ENCODE measurements at places on chromosomes 2 and 18. TPM values are rescaled to one million over a fixed set of nuclear protein-coding genes. Genes with fewer than 3 reads are reported as not detected.

Gene SERPINB11
- total RNA-seq = not detected

Gene GALNT3
- not detected for total RNA-seq

Gene TGOLN2
- total RNA-seq = 109 TPM

Gene RFX8
- not detected for total RNA-seq

Gene ATP6V1B1
- total RNA-seq = 2.6 TPM

Gene EPAS1
- 111 TPM for total RNA-seq

Gene ABCA12
- total RNA-seq = 0.15 TPM

Measured in A549 treated with CORT108297 at 1 μM for 4 hours (cell line).